ENCODE measurements at places on chromosomes 3 and 15. TPM values are rescaled to one million over a fixed set of nuclear protein-coding genes. Genes with fewer than 3 reads are reported as not detected.

Gene GABRA5
- total RNA-seq, result not detected

Gene IL16
- under 0.01 TPM for total RNA-seq

Gene STAB1
- total RNA-seq, result 1.9 TPM

Gene MYRIP
- total RNA-seq, result not detected

Gene DNAH1
- 0.71 TPM for total RNA-seq

Gene PLS1
- 0.53 TPM for total RNA-seq

Gene C3orf85
- not detected for total RNA-seq

Gene CASR
- total RNA-seq, result not detected

Gene ACOX2
- total RNA-seq, result 8.9 TPM

Gene SLC51B
- not detected for total RNA-seq

Gene CMTM8
- total RNA-seq, result 0.18 TPM

Gene GXYLT2
- 11.7 TPM for total RNA-seq

Gene NR2E3
- 0.18 TPM for total RNA-seq

Gene GABRB3
- 0.71 TPM for total RNA-seq

Gene GOLGA8G
- total RNA-seq, result not detected

Gene PP2D1
- not detected for total RNA-seq

Gene CFAP92
- total RNA-seq, result not detected

Gene NANOGP8
- not detected for total RNA-seq

Gene PDE8A
- 15.6 TPM for total RNA-seq

Gene CAND2
- 8.9 TPM for total RNA-seq

Gene AHSG
- not detected for total RNA-seq

Gene CHAC1
- total RNA-seq, result 42.7 TPM

Gene ALS2CL
- total RNA-seq, result 2.3 TPM

Gene PTPRG
- total RNA-seq, result 15.6 TPM

Gene SH3GL3
- not detected for total RNA-seq

Gene NR1I2
- not detected for total RNA-seq

Gene IMPG2
- 0.18 TPM for total RNA-seq

Gene SLC6A11
- not detected for total RNA-seq

Gene SCAANT1
- total RNA-seq, result not detected

Gene FBXL22
- 0.58 TPM for total RNA-seq

Gene DUOXA2
- total RNA-seq, result not detected

Gene ISG20
- 1.1 TPM for total RNA-seq

Gene GOLGA6D
- total RNA-seq, result not detected

Gene HEG1
- total RNA-seq, result 92.9 TPM
